ENCODE measurements at places on chromosomes 13 and 19.

DNA sequence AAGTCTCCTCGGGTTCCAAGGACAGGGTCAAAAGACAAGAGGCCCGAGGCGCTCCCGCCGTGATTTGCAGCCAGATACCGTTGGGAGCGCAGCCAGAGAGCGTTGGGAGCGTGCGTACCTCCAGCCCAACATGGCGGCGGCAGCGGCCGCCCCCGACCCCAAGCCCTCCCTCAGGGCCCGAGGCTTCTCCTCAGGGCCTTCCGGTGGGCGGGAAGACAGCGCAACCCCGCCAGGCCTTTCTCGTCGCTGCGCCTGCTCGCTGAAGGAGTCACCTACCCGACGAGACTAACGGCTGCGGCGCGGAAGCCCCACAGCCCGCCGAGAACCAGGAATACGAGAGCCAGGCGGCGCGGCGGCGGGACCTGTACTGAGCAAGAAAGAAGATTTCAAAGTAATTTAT is 3.2 kb upstream of the ZNF850 start:
- no peak for DNase-seq

DNA sequence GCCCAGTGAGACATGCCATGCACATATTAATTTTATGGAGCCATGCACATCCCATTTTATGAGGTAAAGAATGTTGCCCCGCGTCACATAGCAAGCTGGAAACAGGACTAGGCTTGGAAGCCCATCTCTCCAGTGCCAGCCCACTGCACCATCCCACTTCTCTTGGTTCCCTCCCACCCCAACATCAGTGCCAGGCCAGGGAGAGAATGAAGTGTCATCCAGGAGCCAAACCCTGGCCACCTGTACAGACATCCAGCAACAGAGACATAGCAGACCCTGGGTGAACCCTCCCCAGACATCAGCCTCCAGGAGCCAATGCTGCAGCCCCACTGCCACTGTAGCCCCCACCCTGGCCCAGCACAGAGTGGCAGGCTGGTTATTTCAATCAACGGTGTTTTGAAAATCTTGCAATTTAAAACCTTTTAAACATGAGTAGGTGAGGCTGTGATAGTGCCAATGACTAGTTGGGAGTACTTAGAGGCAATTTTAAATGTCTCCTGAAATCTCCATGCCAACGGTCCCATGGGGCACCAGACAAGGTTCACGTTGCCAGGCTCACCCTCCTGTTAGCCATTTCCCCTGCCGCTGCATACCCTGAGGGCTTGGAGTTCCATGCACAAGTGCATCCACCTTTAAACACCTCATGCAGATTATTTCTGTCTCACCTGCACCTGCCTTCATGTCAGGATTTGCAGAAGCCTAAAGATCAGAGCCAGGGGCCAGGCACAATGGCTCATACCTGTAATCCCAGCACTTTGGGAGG is 34.7 kb downstream of the VSTM2B start:
- no peak for DNase-seq

DNA sequence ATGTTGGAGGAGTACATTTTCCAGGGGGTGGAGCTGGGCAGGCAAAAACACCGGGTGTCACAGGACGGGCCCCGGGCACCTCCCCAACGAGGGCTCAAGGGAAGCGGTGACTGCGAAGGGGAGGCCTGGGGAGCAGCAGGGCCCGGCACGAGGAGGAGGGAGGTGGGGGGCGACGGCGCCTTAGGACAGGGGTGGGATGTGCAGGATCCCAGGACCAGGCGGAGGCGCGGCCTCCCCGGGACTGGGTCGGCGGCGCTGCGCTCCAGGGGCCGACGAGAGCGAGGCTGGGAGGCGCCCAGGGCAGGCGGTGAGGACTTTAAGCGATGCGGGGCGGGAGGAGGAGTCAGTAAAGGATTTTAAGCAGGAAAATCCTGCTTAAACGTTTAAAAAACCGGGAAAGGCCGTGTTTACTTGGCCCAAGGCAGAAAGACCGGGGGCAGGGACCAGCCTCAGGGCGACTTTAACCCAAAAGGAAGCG is 427 bp downstream of the ZNF160 start:
- no peak for DNase-seq

DNA sequence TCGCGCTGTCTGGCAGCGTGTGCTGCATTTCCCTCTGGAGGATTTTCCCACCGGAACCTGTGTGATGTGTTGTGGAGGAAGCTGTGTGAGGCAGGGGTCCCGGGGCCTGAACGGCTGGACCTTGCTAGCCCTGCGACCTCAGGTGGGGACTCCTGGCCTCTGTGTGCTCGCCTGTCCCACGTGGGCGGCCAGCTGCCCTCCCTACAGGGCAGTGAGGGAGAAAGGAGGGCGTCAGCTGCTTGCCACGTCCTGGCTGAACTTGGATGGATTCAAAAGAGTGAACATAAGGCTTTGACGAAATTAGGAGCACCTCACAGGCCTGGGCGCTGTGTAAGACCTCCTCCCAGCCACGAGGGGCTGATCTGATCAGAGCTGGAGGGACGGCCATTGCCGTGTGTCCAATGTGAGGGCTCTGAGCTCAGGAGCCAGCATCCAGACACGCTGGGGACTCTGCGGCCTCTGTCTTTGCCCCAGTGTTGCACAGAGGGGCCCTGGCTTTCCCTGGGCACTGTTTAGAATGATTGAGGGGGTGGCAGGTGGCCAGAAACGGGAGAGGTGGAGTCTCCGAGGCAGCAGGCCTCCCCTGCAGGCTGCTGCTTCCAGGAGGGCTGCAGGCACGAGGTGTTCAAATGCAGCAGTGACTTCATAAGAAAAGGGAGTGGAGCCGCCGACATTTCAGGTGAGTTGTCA is 13.0 kb downstream of the TFDP1 start:
- DNase-seq = no peak
